NCI-H345 (cell line): ENCODE measurements at places on chromosomes 3 and 15.

- peak; percentile 29 for DNase-seq
Observed at GRCh38 chr3:12479919-12480427, 4.3 kb upstream of the TSEN2 start.

DNA sequence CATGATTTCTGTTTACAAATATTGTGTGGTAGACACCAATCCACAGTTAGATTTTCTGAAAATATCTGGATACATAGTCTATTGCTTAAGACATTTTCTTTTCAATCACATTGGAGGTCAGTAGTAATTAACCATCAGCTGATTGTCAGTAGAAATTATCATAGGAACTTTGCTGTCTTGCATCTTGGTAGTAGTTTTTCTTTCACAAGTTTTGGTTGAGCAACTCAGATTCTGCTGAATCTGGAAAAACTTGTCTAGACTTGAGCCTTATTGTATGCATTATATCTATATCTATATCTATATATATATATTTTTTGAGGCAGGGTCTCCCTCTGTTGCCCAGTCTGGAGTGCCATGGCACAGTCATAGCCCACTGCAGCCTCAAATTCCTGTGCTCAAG, 4.0 kb downstream of the RAB11A start:
- no peak for DNase-seq

GRCh38 chr15:80640531-80641121, 54.5 kb upstream of the ABHD17C start:
- no peak for DNase-seq

DNA sequence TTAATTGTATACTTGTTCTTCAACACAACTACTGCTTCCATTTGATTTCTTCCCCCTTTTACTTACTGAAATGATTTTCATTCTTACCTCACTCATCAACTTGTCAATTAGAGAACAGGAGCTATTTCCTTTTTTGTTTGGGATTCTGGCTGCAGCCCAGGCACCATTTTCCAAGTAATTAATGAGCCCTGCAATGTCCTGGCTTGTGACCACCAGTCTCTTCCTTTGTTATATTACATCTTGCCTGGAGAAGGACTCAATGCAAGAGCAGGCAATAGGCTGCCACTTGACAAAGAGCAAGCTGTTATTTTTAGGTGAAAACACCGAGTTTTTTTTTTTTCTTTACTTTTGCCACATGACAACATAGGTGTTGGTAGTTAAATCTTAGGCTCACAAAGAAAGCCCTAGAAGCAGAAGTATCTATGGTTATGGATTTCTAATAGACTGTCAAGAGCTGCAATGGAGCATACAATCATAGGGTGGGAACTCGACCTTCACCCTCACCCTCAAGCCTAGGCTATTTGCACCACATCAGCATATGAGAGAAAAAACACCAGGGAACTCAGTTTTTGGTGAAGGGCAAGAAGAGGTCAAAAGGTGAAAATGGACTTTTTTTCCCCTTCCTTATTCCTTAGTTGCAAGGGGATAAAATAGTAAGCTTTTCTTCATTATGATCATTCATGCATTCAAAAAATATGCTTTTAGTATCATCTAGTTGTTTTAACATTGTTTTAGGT, 114.9 kb downstream of the TNIK start:
- no peak for DNase-seq

GRCh38 chr15:38622908-38623307, 58.3 kb upstream of the RASGRP1 start:
- DNase-seq = no peak

DNA sequence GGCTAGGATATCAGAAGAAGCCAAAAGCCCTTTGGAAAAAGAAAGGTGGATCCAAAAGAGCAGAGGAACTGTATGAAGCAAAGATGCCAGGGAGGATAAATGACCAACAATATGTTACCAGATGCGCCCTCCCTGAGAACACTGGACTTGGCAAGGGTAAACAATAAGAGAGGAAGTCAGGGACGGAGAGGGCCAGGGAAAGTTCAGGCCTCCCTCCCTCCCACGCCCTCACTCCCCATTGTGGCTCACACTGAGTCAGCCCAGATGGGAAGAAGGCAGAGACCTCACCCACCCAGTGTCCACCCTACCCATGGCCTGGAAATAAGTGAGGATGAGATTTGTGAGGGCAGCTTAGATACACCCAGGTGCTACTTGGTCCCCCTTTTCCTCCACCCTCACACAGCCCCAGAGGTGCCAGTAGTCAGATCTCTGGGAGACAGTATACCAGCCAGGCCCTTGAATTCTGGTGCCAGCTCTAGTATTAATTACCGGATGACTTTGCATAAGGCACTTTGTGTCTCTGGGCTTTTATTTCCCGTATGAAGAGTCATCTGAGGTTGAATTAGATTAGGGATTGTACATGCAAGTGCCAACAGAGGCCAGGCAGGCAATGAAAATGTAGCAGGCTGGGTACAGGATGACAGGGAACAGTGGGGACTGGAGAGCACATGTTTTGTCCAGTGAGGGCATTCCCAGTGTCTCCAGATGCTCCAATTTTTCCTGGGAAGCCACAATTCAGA, 35.1 kb upstream of the FRMD4B start:
- DNase-seq = no peak

DNA sequence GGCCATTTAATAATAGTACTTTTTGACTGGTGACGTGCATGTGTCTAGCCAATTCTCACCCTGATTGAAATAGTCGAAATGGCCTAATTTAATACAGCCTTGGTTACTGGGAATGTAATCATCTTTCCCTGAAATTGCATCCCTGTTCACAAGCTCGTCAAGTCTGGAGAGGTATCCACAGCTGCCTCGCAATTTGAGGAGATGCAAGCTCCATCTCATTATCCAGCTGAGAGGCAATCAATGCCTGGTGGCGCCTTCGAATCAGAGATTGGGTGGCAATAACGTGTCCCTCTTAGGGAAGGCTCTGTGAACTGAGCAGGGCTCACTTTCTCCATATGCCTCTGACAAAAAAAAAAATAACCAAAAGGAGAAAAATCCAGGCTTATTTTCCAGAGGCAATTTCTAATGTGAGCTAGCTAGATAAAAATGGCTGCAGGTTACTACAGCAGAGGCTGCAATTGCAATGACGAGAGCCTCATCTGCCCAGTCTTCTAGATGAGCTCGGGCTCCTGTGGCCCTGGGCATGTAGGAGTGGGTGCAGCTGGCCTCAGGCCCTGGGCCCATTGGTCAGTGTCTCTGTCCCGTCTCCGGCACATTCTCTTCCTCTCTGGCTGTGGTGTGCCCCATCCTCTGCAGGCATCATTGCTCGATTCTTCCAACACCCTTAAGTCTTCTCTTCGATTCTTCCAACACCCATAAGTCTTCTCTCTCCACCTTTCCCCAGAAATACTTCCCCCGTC, 487.5 kb downstream of the GABRG3 start:
- DNase-seq = no peak

DNA sequence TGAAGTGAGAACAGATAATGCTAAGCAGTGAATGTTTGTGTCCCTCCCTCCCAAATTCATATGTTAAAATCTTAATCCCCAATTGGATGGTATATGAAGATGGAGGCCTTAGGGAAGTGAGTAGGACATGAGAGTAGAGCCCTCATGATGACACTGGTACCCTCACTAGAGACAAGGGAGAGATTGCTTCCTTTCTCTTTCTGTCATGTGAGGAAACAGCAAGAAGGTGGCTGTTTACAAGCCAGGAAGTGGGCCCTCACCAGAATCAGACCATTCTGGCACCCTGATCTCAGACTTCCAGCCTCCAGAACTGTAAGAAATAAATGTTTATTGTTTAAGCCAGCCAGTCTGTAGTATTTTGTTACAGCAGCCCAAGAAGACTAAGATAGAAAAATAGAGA, 209.5 kb downstream of the SATB1 start:
- DNase-seq = no peak

DNA sequence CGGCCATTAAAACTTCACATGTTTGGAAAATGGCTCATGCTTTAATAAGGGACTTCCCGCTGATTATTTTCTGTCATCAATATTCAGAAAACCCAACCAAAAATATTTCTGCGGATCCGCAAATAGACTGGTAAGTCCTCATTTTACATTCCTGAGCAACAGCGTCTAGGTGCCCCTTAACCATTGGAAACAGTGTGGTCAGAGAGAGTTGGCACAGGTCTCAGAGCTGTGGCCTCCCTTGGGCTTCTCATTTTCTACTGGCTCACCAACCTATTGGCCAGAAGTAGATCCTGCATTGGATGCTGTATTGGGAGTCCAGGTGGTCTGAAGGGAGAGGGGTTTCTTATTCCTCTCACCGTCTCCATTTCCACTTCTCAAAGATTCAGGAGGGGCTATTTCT, 348.1 kb upstream of the DCBLD2 start:
- DNase-seq = no peak

- no peak for DNase-seq
Observed at GRCh38 chr3:107705046-107705445, 182.3 kb downstream of the BBX start.

GRCh38 chr15:93501946-93502345, 412.9 kb upstream of the RGMA start:
- DNase-seq = no peak

DNA sequence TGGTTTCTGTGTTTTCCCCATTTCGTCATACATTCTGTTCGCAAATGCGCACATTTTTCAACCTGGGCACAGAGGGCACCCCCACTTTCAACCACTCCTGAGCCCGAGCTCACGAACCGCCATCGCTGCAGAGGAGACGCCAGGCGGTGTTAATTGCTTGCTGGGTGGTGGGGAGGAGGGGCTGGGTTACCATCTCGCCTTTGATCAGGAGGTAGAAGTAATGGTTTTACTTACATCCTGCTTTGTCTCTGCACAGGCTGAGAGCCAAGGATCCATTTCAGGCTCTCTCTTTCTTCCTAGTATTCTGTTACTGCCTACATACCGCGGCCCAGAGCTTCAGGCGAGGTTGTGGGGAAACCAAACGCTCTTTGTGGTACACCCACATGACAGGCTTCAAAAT, 177.3 kb upstream of the WNT5A start:
- no peak for DNase-seq

DNA sequence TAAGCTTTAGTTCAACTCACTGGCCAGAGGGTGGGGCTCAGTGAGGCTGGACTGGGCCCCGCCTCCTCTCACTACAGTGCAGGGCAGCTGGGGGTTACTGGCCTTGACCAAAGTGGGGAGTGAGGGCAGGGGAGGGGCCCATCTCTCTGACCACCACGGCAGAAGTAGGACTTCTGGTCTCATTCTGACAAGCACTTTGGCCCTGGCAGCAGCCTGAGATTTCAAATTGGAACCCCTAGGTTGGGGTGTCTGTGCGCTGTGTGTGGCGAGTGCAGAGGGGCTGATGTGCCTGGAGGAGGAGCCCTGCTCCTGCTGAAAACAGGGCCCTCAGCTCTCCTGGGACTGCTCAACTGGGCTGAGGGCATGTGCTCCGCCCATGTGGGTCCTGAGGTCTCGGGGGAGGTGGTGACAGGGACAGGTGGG, 60.3 kb upstream of the RPL32 start:
- DNase-seq = no peak

- DNase-seq = no peak
Observed at GRCh38 chr3:133925960-133926735, 30.5 kb upstream of the RAB6B start.

- DNase-seq = no peak
Observed at GRCh38 chr3:22399566-22399965, 648.6 kb upstream of the ZNF385D start.

DNA sequence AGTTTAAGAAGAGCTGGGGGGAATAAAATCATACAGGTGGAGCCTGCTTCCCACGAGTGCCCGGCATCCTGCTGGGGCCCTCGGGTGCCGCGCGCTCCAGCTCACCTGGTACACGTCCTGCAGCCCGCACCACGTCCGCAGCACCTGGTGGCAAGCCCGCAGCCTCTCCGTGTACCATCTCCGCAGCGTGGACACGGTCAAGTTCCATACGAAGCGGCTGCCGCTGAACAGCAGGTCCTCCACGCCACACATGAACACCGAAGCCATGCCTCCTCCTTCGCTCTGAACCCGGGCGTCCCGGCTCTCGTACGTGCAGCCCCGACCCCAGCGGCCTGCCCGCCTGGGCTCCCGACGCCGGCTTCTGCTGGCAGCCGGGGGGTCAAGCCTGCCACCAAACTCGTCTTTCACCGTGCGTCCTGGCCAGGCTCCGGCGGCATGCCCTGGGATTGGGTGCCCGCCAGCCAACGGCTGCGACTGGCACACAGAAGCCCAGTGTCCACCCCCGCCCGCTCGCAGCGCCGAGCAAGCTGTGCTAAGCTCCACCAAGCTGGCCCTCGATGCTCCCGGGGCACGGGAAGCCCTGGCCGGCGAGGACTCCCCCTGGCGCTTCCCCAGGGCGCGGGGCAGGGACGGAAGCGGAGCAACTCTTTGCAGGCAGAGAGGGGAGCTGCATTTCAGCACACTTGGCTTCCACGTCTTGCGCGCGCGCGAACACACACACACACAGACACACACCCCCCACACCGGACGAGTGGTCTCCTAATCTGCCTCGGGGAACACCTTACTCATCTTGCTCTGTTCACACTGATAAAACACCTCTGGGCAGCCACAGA, at the start of gene FRMD4B:
FRMD4B (minus strand) TSS at position 366 of the 833 bp plus-strand sequence; CDS start at position 267, 99 bp downstream.
- peak; percentile 38 for DNase-seq

DNA sequence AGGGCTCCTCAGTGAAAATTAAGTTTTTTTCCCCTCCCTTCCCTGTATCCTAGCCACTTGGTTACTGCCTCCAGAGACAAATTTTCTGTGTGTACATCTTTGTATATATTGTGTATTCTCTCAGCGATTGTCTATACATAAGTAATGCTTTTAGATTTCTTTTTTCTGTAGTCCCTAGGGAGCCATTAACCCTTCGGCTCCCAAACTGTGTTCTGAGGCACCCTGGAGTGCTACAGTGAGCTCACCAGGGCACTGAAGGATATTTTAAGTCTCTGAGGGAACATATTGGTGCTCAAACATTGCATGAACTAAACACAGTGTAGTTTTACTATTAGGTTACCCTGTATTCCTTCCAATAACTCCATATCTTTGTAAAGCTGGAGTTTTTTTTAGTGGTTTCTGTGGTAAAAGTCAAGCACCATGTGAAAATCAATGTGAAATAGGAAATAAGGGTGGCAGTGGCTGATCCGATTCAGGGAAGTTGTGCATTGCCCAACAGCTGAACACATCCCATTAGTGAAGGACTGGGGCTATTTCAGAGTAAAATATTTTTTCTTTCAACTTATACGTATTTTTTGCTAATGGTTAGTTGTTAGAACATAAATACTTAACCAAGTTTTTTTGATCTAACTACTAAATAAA, 43.0 kb downstream of the USP13 start:
- DNase-seq = no peak

GRCh38 chr3:126213379-126214028, 33.1 kb upstream of the ALDH1L1 start:
- DNase-seq = no peak

DNA sequence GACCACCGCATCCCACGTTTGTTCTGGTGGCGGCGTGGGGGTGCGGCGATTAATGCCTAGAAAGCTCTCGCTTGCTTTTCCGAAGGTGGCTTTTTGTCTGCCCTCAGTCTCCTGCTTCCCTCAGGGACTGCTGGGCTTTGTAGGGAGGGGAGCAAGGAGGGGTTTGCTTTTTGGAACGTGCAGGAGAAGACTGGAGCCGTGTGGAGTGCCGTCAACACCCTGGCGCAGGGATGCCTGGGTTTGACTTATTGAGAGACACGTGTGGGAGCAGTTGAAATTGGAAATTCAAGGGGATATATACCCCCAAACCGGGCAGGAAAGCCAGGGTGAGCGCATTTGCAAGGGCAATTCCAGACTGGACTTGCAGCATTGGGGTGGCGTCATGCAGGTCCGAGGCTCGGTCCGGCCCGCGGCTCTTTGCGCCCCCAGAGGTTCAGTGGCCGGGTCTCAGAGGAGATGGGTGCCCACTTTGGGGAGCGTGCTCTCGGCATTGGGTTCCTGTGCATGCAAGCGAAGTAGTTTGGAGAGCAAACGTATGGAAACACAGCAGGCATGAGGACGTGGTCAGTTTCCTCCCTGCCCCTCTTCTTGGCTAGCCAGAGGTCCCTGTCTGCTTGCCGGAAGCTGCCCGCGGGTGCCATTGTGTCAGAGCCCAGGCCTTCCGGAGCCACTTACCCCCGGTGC, 2.1 kb downstream of the EPHB1 start:
- DNase-seq = no peak
